ENCODE measurements at places on chromosomes 12 and 14. TPM values are rescaled to one million over a fixed set of nuclear protein-coding genes. Genes with fewer than 3 reads are reported as not detected.
A peak's percentile ranks its signal among the peaks of the same experiment; 100 is the strongest.

- H3K4me1 ChIP-seq = no peaks in the 10 kb centered on the region
- H3K27ac ChIP-seq = no peak overlapping the region
- no peak overlapping the region for H3K4me3 ChIP-seq
- no peaks in the 10 kb centered on the region for H3K36me3 ChIP-seq
- peaks cover 2% of the 10 kb centered on the region for H3K27me3 ChIP-seq
Observed at GRCh38 chr12:13504074-13504473, 307.5 kb downstream of the EMP1 start.

- H3K36me3 ChIP-seq = no peaks in the 10 kb centered on the region
- H3K27ac ChIP-seq = no peak overlapping the region
- H3K4me1 ChIP-seq = no peaks in the 10 kb centered on the region
- no peak overlapping the region for H3K4me3 ChIP-seq
Observed at GRCh38 chr14:90137807-90138206, 76.0 kb downstream of the KCNK13 start.

DNA sequence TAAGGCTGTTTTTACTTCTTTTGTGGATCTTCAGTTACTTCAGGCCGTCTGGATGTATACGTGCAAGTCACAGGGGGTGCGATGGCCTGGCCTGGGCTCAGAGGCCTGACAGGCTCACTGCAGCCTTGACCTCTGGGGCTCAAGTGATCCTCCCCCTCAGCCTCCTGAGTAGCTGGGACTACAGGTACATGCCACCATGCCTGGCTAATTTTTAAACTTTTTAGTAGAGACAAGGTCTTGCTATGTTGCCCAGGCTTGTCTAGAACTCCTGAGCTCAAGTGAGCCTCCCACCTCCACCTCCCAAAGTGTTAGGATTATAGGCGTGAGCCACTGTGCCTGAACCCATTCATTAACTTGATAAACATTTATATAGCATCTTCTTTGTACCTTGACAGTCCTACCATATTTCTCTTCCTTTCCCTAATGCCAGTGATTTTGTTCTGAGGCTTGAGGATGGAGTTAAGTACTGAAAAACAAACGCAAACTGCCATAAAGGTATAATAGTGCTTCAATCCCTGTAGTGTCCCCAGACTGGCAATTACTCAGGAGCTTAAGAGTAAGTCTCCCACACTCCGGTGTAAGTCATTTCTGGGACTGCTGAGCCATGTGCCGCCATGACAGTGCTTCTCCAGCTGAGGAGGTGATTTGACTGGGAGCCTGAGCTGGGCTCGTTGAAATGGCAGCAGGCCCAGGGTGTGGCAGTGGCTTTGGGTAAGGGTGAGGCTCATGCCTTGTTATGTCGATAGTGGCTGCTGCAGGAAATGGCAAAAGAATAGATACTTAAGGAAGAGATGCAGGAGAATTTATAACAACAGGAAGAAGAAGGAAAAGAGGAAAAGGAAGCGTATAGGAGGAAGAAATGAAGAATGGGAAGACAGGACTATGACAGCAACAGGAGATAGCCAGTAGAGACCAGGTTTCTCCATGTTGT, 43.7 kb upstream of the HECTD1 start:
- no peaks in the 10 kb centered on the region for H3K36me3 ChIP-seq
- H3K4me1 ChIP-seq = no peaks in the 10 kb centered on the region
- H3K27ac ChIP-seq = peak overlapping the region; percentile 3
- peaks cover 2% of the 10 kb centered on the region for H3K27me3 ChIP-seq

- H3K36me3 ChIP-seq = no peaks in the 10 kb centered on the region
- H3K27me3 ChIP-seq = peaks cover 6% of the 10 kb centered on the region
- peak overlapping the region; percentile 35 for H3K27ac ChIP-seq
- H3K4me3 ChIP-seq = peak overlapping the region; percentile 69
- H3K4me1 ChIP-seq = peaks cover 85% of the 10 kb centered on the region
Observed at GRCh38 chr14:72439707-72440106, 454.2 kb downstream of the DPF3 start.

DNA sequence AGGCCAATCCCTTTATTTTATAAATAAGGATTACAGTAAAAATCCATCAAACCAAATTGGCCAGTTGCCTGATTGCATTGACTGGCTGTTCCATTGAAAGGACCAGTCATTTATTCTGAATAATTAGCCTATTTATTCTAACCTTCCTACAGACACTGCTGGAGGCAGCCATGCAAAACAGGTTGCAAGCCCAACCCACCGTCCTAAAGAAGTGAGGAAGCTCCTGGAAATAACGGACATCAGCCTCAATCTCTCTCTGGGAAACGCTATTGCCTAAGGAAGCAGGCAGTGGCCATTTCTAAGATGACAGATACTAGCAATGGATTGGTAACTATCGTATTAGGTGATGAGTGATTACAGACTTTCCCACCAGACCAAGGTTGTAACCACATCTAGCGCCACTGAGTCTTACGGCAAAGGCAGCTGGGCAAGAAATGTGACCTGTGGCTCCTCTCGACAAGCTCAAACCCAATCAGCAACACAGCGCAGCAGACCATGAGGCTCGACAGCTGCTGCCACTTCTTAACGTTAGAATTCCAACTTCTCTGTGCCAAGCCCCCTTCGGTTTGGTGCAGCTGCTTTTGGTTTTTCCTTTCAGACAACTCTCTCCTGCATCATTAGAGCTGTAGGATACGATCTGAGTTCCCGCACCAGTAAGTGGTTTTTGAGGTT, 134.2 kb downstream of the KCNK10 start:
- DNase-seq = no peak
- no peaks in the 10 kb centered on the region for H3K36me3 ChIP-seq
- peaks cover 5% of the 10 kb centered on the region for H3K4me1 ChIP-seq
- H3K4me3 ChIP-seq = peak overlapping the region; percentile 46
- H3K27me3 ChIP-seq = no peaks in the 10 kb centered on the region
- no peak overlapping the region for H3K27ac ChIP-seq

DNA sequence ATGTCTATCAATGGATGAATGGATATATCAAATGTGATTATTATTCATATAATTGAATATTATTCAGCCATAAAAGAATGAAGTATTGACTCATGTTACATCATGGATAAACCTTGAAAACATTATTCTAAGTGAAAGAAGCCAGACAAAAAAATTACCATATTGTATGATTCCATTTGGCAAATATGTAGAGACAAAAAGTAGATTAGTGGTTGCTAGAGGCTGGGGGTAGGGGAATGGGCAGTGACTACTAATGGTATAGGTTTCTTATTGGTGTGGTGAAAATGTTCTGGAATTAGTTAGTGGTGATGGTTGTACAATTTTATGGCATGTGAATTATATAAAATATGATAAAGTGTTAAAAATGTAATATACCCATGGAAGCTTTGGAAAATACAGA, 31.8 kb upstream of the GNS start:
- no peaks in the 10 kb centered on the region for H3K4me1 ChIP-seq
- H3K27ac ChIP-seq = no peak overlapping the region
- H3K4me3 ChIP-seq = no peak overlapping the region
- DNase-seq = no peak
- no peaks in the 10 kb centered on the region for H3K36me3 ChIP-seq
- no peaks in the 10 kb centered on the region for H3K27me3 ChIP-seq

DNA sequence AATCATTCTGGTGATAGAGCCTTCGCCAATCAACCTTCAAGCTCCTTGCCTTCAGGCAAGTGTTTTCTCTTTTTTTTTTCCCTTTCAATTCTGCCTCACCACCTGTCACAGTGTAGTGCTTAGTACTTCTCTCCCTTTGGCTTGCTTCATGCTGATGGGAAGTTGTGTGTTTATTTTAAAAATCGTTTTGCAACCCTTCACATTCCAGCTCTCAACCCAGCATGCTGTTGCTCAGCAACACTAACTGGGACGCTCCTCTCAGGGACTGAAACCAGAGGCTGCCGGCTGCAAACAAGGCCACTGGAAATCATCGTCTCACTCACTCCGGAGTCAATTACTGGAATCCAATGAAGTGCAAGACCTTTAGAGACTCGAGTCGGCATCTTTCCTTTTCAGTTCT, 342.7 kb downstream of the PRKD1 start:
- no peaks in the 10 kb centered on the region for H3K27me3 ChIP-seq
- no peak overlapping the region for H3K27ac ChIP-seq
- H3K4me3 ChIP-seq = no peak overlapping the region

DNA sequence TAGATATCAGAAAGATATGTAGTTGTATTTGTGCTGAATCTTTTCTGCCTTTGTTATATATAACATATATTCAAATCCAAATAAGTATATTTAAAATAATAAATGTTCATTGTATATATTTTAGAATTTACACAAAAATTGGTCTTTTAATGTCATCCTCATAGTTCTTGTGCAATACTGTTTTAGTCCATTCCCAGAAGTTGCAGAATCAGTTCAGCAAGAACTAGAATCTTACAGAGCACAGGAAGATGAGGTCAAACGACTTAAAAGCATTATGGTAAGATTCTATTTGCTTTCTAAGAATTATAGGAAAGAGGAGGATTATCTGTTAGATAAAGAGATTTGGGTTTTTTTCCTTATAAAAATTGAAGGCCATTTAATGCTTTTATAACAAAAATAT, 51.0 kb downstream of the SCFD1 start:
- H3K27me3 ChIP-seq = no peaks in the 10 kb centered on the region
- H3K27ac ChIP-seq = no peak overlapping the region
- peaks cover 7% of the 10 kb centered on the region for H3K36me3 ChIP-seq

DNA sequence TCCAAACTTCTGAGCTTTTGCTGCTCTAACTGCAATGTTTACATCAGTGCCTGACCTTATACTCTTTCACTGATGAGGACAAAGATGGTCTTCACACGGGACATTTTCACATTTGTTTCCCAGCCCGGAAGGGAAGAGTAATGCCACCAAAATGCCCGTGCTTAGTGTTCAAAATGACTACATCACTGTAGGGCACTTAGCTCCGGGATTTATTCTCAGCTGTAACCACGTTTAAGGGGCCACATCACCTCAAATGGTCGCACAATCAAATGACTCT, 2.9 kb downstream of the GSG1 start:
- no peak for DNase-seq
- peak overlapping the region; percentile 78 for H3K27ac ChIP-seq
- H3K36me3 ChIP-seq = no peaks in the 10 kb centered on the region
- H3K4me1 ChIP-seq = peaks cover 36% of the 10 kb centered on the region
- peak overlapping the region; percentile 92 for H3K4me3 ChIP-seq
- H3K27me3 ChIP-seq = peaks cover 14% of the 10 kb centered on the region

GRCh38 chr14:67241411-67242167, at the start of gene PALS1:
Gene PALS1 (plus strand): TSS chr14:67241435. CDS start chr14:67279171, 37,736 bp downstream.
- H3K4me3 ChIP-seq = peak within 1 kb of the TSS; percentile 75
- peaks cover 21% of the 10 kb centered on the region for H3K4me1 ChIP-seq
- peak within 1 kb of the TSS; percentile 68 for H3K27ac ChIP-seq
- no peaks in the 10 kb centered on the region for H3K36me3 ChIP-seq
- DNase-seq = no peak

DNA sequence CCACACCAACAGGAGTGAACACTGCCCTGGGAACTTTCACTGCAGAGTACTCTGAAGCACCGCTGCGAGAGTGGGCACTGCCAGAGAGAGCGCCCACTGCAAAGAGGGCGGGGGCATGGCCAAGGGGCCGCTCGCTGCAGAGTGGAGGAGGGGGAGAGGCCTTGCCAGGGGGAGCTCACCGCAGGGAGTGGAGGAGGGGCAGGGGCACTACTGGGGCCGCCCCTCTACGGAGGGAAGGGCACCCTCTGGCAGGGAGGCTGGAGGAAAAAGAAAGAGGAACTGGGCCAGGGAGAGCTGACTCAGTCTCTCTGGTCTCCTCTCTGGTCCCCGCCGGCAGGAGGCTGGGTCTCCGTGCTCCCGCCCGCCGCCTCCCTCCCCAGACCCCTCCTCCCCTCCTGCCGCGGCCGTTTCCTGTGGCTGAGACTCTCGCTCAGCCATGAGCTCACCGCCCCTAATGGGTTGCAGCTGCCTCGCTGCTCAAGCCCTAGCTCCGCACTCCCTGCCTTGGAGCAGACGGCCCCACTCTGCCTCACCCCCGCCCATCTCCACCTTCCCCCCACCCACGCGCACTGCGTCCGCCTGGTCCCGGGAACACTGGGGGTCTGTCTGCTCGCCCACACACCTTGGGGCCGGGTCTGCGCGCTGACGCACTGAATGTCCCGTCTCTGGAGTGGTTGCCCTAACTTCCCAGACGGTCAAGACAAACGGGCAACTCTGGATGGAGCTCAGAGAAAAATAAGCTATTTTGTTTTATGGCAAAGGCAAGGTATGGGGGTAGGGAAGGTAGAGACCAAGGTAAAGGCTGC, 1.3 kb downstream of the ARHGEF40 start:
- H3K27ac ChIP-seq = peak overlapping the region; percentile 35
- H3K27me3 ChIP-seq = peaks cover 27% of the 10 kb centered on the region
- H3K4me3 ChIP-seq = peak overlapping the region; percentile 85
- H3K36me3 ChIP-seq = no peaks in the 10 kb centered on the region
- H3K4me1 ChIP-seq = peaks cover 37% of the 10 kb centered on the region

GRCh38 chr14:93212432-93212831, 5.4 kb downstream of the UBR7 start:
- peaks cover 16% of the 10 kb centered on the region for H3K36me3 ChIP-seq
- peaks cover 28% of the 10 kb centered on the region for H3K4me1 ChIP-seq
- H3K27ac ChIP-seq = no peak overlapping the region
- no peak overlapping the region for H3K4me3 ChIP-seq

DNA sequence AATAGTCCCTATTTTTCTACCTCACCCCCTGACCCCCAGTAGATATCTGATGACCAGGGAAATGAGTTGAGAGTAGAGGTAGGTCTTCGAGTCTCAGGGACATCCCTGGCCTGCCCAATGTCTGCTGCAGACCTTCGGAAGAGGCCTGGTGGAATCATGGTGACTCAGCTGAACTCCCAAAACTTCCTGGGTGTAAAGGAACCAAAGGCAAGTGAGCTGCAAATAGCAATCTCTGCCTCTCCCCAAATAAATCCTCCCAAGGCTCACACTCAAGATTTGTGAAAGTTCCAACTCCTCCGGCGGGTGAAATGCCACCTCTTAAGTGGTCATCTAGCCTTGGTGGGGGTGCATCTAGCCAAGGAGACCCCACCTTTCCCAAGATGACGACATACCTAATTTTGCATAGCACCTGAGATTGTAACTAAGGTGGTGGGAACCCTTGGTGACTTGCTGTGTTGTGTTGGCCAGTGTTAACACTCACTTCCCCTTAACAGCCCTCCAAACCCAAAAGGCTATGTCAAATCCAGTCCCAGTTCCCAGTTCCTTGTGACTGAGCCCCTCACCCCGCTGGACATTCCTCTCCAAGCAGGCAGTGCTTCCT, 6.3 kb downstream of the ZFP36L1 start:
- peaks cover 39% of the 10 kb centered on the region for H3K36me3 ChIP-seq
- H3K4me3 ChIP-seq = peak overlapping the region; percentile 74
- no peak for DNase-seq
- peak overlapping the region; percentile 89 for H3K27ac ChIP-seq
- peaks cover 74% of the 10 kb centered on the region for H3K4me1 ChIP-seq
- peaks cover 13% of the 10 kb centered on the region for H3K27me3 ChIP-seq

The SLC8A3 gene
- polyA plus RNA-seq = 0.21 TPM
